ENCODE measurements at places on chromosomes 3 and 15.

DNA sequence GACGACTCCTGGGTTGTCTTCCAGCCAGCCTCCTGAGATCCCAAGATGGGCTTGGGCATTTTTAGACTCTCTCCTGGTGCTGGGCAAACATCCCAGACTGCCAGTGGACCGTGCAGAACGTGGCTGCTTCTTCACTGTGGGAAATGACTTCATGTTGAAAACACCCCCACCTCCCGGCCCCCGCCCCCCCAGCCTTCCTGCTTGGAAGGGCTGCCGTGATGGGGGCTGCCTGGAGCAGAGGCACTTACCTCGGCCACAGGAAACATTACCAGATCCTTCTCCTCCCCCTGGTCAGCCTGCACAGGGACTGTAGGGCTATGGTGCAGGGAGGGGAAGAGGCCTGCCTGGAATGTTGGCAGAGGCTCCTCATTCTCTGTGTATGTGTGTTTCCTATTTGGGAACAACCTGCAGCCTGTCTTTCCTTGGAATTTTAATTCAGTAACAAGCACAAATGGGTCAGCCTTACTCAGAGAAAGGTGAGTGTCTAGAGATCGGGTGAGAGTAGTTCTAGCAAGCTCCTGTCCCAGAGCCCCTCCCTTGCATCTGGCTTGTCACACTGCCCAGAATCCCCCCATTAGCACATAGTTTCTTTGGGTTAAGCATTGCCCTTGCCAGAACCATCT is 90.8 kb downstream of the ANP32A start:
- no peak for DNase-seq

GRCh38 chr15:82699726-82700125 is 9.9 kb downstream of the AP3B2 start:
- no peak for DNase-seq

DNA sequence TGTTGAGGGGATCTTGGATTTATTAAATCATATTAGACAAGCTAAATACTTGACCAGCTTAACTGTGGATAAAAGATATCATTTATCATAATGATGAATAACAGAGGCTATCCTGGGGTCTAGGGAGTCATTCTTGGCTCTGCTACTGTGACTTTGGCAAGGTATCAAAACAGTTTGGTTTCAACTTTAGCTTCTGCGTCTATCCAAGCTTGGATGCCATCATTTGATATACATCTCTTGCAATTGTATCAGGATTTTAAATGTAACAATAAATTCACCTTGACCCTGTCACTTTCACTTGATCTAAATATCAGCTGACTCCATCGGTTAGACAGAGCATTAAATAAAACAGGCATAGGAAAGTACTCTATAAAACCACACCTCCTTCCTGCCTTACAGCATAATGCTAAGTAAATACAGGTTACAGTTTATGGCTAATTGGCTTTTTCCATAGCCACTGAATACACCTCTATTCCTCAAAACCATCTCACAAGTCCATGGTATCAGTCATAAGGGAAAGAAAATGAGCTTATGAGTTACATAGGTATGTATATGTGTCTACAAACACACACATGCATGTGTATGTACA is 262.9 kb downstream of the CTNNB1 start:
- no peak for DNase-seq

- no peak for DNase-seq
Measured at GRCh38 chr3:152491922-152492321, 223.2 kb downstream of the MBNL1 start.

GRCh38 chr3:88398581-88398980 is 248.8 kb downstream of the C3orf38 start:
- DNase-seq = no peak

Data from activated T-cell treated with anti-CD3 and anti-CD28 coated beads for 48 hours (primary cell).